ENCODE measurements at places on chromosomes 12 and 14. TPM values are rescaled to one million over a fixed set of nuclear protein-coding genes. Genes with fewer than 3 reads are reported as not detected.

- DNase-seq = no peak
Observed at GRCh38 chr12:67208281-67209067, 60.7 kb upstream of the CAND1 start.

DNA sequence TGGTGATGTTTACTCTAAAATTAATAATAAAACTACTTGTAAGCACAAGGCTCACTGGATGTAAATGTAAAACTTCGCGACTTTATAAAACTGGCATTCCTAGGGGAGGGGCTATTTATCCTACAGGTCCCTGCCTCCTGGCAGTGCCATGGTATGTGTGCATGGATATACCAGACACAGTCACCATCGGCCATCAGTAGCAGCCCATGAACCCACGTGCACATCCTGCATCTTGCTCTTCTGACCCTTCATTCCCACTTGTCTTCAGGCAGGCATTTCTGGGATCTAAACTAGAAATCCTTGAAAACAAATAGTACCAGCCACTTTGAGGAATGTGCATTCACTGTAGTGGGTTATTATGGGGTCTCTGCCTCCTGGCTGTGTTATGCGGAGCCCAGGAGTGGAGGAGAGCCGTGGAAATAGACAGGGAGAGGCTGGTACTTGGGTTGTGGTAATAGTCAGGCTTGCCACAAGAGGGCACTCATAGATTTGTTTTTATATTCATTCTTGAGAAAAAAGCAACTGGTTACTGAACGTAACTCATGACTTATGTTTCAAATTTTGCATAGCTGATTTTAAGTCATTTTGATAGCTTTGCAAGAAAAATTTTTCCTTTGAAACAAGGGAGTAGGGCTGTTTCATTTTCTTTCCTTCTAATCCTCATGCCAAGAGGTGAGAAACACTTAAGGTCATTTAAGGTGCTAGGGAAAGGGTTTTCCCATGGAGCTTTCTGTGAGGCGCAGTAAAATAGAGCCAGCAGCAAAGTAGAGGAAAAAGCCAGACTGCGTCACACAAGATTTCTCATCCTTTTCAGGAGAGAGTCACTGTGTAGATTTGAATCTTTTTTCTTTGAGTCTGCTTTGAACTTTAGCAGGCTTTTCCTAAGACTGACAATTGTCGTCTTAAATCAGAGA is 17.4 kb upstream of the GALNT16 start:
- DNase-seq = peak; percentile 17

GRCh38 chr14:101903111-101903561 is 61.2 kb upstream of the DYNC1H1 start:
- no peak for DNase-seq

DNA sequence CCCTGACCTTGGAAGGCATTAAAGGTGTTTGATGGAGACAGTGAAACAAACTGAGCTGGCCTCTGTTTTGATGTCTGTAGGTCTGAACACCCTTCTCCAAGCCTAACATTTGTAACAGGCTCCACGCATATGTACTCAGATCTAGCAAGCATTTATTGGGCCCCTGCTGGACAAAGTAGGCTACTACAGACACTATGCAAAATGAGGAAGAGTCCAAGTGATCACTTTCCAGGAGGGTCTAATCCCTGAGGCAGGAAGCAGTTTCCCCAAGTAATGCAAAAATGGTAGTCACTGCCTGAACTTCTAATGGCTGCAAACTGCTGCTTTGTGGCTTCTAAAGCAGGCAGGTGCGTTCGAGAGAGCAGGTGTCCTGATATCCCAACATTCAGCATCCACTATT is 405.8 kb downstream of the MED13L start:
- DNase-seq = no peak

DNA sequence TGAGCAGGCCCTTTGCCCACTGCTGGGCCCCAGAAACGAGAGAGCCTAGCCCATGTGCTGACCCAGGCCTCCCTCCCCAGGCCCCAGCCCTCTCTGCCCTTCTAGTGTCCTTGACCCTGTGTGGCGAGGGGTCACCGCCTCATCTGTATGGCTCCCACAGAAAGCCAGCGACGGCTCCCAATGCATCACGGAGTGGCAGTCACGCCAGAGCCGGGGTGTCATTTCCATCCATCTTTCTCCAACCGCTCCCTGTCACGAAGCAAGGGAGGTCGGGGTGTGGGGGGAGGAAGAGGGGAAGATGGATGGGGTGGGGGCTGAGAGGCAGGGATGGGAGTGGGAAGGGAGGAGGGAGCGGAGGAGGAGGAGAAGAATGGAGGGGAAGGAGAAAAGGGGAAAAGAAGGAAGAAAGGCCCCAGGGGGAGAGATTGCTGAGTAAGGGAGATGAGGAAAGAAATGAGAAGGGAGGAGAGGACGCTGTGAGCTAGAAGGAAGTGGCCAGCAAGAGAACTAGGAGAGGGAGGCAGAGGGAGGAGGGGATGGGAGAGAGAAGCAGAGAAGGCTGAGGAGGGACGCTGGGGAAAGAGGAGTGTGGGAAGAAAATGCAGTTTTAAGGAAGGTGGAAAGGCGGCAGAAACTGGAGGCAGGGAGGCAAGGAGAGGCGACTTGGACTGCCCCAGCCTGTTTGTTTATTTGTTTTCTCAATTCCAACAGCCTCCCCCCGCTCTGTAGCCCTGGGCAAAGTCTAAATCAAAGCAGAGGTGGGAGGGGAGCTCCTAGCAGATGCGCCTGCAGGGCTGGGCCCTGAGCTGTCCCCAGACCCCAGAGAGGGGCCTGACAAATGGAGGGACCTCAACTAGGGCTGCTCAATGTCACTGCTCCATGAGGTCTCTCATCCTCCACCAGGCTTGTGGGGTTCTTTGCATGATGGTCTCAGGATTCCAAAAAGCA is 75.5 kb upstream of the LHX5 start:
- DNase-seq = no peak

- DNase-seq = no peak
Observed at GRCh38 chr12:5985471-5985870, 40.4 kb upstream of the ANO2 start.

DNA sequence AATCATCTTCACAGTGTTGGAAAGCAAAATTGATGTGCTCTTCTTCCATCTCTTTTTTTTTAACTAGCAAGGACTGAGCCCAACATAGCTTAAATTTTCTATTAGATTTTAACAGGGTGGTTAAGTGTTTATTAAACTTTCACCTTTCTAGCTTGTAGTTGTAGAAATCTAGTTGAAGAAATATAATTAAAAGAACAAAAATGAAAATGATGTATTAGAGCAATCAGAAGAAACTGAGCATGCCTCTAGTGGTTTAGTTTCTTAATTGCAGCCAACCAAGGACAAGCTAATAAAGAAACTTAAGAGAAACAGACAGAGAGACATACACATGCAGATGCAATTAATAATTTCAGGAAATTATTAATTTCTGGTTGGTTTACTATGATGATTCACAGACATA is 673.0 kb upstream of the LMO3 start:
- DNase-seq = no peak

DNA sequence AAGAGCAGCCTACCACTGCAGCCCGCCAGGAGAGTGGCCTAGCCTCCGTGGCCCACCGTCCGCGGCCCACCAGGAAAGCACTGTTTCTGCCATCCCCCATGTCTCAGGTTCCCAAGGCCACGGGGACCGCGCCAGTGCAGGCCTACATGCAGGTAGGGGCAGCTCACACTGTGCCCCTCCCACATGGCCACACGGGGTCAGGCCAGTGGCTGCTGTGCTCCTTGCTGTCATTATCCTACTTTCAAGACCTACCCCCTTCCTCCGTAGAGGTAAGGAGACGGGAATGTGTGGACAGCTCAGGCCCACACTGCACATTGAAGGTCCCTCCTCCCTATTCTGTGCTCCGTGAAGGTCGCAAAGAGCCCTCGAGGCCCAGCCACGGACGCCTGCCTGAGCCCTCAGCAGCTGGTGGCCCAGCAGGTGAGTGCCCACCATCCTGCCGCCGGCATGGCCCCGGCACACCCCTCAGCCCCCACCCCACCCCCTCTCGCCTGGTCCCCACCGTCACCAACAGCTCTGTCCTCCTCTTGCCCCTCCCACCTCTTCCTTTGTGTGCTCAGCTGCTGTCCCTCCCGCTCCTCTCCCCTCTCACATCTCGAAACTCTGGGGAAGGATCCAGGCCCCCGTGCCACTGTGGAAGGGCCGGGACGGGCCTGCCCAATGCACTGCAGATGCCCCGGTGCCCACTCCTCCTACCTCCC is 10.0 kb downstream of the DDX51 start:
- no peak for DNase-seq

- no peak for DNase-seq
Observed at GRCh38 chr14:96895658-96896271, 98.6 kb downstream of the VRK1 start.

DNA sequence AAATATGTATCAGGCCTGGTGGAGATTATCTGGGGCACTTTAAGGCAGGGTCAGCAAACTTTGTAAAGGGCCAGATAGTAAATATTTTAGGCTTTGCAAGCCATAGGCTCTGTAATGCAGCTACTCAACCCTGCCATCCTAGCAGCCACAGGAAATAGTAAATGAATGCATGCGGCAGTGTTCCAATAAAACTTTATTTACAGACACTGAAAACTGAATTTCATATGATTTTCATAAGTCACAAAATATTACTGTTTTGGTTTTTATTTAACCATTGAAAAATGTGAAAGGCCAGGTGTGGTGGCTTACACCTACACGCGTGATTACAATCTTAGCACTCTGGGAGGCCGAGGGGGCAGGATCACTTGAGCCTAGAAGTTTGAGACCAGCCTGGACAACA is 3.2 kb upstream of the CAMKK2 start:
- no peak for DNase-seq

GRCh38 chr12:97283297-97283696 is 179.3 kb upstream of the RMST start:
- no peak for DNase-seq

- DNase-seq = no peak
Observed at GRCh38 chr14:97960436-97960835, 1163.3 kb downstream of the VRK1 start.

GRCh38 chr12:24854908-24855307 is 94.0 kb downstream of the BCAT1 start:
- peak; percentile 17 for DNase-seq

- no peak for DNase-seq
Observed at GRCh38 chr12:108985750-108986149, 35.1 kb downstream of the SVOP start.

DNA sequence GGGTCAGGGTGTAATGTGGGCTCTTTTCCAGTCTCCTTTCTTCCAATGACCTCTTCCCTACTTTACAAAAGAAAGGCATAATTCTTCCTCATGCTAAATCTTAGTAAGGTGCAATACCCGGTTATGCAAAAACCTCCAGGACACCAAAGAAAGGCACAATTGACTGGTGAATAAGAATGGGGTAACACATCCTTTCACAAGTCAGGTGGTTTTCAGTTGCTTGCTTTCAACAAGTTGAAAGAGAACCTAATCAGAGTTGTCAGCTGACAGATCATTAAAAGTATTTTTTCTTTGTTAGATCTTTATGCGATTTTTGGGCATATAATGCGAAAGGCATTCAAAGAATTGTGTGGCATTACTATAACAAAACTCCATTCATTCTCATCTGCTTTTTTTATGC is 1.3 kb upstream of the AEBP2 start:
- no peak for DNase-seq

GRCh38 chr14:78700236-78700635 is 530.1 kb downstream of the NRXN3 start:
- DNase-seq = no peak

DNA sequence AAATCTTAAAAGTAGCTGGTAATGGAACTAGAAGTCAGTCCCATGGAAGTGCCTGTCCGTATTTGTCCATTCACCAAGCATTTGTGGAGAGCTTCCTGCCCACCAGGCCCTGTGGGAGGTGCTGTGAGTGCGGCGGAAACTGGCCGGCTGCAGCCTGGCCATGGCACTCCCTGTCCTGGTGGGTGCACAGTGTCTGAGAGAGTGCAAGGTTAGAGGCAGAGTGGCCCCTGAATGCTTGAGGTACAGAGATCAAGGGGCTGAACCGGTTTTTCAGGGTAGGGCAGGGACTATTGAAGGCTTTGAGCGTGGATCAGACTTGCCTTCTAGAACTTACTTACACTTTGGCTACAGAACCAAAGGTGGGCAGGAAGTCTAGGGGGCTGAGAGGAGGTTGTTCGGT is 92.9 kb downstream of the ESR2 start:
- no peak for DNase-seq

- DNase-seq = no peak
Observed at GRCh38 chr14:99809859-99810558, 16.8 kb downstream of the EML1 start.

Gene DBX2
- not detected for total RNA-seq

Gene KCNC2
- total RNA-seq = not detected

Gene CPNE8
- total RNA-seq = 8.4 TPM

Gene TUNAR
- not detected for total RNA-seq

Gene KRT2
- not detected for total RNA-seq

Gene HELB
- total RNA-seq = 0.79 TPM

Gene WIF1
- total RNA-seq = not detected

Gene SIX4
- total RNA-seq = 3.2 TPM

Data from pulmonary artery endothelial cell (primary cell).